Neural crest cell (in vitro differentiated cells): ENCODE measurements at places on chromosomes 4 and X. TPM values are rescaled to one million over a fixed set of nuclear protein-coding genes. Genes with fewer than 3 reads are reported as not detected.

CASP6 gene
- total RNA-seq: 25.4 and 28.0 TPM in 2 replicates

HSFX2 gene
- not detected in 2 replicates for total RNA-seq

ADH1A gene
- total RNA-seq: not detected in 2 replicates

TLR1 gene
- total RNA-seq: not detected in 2 replicates

FGB gene
- not detected in 2 replicates for total RNA-seq

ENAM gene
- not detected in 2 replicates for total RNA-seq

CABS1 gene
- total RNA-seq: not detected in 2 replicates

UGT2A1 gene
- not detected in 2 replicates for total RNA-seq

- no peak for DNase-seq
Measured at GRCh38 chr4:8555716-8556115, 24.5 kb upstream of the GPR78 start.

DNA sequence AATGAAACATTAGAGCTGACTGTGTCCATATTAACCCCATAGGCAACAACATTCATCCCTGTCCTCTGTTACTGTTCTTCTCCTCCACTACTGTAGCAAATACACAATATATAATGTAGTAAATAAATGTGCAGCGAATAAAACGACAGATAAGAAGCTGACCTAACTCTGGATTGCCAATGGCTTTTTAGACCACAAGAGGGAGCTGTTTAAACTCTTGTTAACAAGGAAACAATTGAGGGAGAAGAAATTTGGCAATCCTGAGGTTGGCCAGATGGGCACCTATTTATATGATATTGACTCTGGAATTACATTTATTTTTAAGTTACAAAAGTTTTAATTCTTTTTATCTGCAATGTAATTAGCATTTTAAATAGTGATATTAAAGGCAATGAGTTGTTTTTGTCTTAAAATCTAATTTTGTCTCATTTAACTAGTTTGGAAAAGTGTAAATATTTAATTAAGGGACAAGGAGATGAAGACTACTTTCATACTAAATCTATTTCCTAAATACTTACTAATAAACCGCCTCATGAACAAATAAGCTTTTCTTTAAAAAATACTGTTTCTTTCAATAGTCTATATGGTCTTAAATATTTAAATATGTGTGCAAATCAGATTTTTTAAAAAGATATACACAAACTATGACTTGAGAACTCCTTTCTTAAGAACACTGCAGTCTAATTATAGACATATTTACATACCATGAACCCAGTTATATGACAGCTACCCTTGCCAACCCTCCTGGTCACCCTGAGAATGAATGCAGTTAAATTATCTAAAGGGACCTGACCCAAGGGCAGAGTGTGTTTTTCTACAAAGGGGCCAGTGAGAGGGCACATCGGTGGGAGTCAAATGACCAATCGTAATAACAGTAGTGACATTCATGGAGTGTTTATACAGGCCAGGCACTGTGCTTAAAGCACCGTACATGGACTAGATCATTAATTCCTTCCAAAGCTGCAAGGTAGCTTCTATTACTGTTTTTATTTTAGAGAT is 52.9 kb upstream of the HPF1 start:
- peak; percentile 45 for DNase-seq

DNA sequence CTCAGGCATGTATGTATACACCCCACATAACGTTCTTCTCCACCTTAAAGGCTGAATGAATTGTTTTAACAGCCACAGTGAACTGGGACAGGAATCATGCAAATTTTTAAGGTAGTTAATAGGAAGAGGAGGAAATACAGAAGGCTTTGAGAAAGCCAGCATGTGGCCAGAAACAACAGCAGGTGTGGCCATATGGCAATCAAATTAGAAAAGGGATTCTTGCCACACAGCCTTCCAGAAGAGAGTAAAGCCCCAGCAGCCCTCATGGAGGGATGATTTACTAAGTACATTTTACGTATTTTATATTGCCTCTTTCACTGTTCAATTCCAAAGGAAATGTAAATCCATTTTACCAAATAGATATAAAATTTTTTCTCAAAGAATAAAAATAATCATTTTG is 792.2 kb downstream of the ADGRL3 start:
- no peak for DNase-seq

GRCh38 chr4:90128961-90129495 is 1.8 kb downstream of the CCSER1 start:
- DNase-seq: no peak

DNA sequence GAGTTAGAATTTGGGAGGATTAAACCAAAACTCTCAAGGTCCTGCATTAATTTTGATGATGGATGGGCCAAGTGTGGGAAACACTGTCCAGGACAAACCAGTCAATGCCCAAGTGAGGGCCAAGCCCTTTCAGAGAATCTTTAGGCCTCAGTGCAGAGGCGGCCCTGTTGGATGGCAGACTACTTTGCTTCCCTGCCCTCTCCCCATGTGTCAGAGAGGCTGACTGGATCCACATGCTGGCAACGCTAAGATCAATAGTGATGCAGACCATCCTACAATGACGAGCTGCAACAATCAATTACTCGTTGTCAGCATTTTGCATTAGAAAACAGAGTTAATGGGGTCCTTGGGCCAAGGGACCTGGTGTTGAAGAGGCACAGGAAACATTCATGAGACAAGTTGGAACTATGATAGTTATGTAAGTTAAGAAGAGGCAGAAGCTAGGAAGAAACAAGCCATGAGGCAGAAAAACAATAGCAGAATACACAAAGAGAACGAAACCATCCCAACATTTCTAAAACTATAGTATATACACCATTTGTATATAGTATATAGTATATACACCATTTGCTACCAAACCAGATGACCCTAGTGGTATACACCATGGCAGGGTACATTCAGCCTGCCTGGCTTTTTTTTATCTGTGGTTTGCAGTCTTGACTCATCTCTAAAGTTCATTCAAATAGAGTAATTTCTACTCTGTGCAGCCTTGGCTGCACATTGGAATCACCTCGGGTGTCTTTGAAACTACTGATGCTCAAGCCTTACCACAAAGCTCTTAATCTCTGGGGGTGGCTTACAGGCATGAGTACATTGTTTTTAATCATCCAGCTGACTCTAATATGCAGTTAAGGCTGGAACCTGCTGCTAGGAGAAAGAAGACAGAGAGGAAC is 147.7 kb upstream of the GYPA start:
- DNase-seq: no peak

DNA sequence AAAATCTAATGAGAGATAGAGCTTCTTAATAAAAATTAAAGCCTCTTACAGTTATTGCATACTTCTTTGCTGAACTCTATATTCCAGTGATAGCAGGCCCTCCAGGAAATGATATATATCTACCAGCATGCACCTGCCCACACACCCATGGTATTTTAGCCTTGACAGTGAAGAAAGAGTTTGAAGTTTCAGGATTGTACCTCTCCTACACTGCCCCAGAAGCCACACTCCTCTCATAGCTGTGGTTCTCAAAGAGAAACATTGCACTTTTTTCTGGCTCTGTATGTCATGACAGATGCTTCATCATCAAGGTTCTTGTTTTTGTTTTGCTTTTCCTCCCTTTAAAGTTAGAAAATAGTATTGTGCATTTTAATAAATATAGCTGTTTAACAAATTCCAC is 34.0 kb downstream of the INPP4B start:
- no peak for DNase-seq

GRCh38 chr4:1330761-1331590 is 16.0 kb upstream of the UVSSA start:
- DNase-seq: no peak

GRCh38 chr4:6625256-6625655 is 15.2 kb upstream of the MRFAP1 start:
- DNase-seq: no peak

- no peak for DNase-seq
Measured at GRCh38 chr4:59412739-59413138, 1787.4 kb upstream of the ADGRL3 start.

GRCh38 chrX:47877327-47877726 is 40.6 kb downstream of the ZNF81 start:
- no peak for DNase-seq

GRCh38 chrX:148535639-148536038 is 35.2 kb downstream of the AFF2 start:
- no peak for DNase-seq

DNA sequence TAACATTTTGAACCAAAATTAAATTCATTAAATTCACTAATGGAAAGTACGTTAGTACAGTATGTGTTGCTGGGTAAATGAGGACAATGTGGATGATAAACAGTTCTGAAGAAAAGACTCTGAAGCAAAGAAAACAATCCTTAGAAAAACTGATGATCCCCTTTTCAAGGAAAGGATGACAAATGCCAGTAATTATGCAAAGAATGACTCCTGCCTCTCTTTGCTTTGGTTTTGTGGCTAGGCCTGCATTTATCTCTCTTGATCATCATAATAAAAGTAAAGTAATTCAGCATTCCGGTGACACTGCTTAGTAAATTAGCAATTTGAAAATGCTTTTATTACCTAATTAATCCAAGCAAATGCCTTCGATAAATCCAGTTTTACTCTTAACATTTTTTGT is 652.2 kb upstream of the DIPK2B start:
- DNase-seq: no peak

- no peak for DNase-seq
Measured at GRCh38 chrX:37679230-37679629, 6.4 kb upstream of the XK start.

DNA sequence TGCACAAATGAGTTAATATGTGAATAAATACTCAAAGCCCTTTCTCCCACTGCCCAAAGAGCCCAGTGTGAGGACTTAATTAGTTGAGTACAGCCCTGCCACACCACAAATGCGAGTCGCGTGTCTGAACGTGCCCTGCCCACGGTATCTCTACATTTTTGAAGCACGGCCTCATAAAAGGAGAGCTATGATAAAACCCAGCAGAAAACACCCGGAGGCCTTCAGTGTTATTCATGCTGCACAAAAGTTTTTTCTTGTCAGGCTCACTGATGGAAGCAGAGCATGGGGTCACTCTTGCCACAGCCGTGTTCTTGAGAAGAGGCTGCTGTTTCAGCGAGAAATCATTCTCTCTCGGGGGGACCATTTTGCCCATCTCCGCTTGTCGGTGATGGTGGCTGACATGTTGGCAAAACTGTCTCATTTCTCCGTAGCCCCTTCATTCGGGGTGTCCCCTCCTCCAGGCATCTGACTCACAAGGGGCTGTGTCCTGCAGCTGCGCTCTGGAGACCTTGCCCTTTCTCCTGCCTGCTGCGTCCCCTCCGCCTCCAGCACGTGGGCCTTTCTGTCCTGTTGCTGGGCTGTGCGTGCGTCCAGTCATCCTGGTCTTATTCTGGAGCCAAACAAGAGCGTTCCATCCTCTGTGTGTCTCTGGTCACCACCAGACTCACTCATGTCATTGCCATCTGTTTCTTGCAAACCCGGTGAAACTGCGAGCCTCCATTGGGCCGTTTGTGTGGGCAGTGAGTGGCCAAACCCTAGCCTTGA is 88.8 kb downstream of the SORCS2 start:
- DNase-seq: no peak

DNA sequence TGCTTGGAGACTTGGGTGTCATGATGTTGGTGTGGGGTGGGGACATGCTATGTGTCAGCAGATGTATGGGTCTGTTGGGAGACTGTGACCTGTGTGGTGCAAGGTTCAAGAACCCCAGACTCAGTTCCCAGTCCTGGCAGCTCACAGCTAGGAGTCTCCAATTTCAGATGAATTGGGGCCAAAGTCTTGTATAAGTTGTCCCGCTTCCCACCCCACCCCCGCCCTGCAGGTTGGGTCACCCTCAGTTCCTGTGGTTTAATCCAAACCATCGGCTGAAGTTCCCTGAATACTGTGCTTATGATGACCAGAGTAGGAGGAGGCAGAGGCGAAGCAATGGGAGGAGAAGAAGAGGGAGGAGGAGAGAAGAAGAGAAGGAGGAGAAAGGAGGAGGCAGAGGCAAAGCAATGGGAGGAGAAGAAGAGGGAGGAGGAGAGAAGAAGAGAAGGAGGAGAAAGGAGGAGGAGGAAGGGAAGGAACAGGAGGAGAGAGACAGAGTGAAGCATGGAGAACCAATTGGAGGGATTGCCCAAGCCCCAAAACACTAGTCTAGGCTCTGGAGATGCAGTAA is 112.6 kb downstream of the EFNB1 start:
- DNase-seq: no peak

- DNase-seq: no peak
Measured at GRCh38 chr4:30208731-30209435, 511.3 kb upstream of the PCDH7 start.

DNA sequence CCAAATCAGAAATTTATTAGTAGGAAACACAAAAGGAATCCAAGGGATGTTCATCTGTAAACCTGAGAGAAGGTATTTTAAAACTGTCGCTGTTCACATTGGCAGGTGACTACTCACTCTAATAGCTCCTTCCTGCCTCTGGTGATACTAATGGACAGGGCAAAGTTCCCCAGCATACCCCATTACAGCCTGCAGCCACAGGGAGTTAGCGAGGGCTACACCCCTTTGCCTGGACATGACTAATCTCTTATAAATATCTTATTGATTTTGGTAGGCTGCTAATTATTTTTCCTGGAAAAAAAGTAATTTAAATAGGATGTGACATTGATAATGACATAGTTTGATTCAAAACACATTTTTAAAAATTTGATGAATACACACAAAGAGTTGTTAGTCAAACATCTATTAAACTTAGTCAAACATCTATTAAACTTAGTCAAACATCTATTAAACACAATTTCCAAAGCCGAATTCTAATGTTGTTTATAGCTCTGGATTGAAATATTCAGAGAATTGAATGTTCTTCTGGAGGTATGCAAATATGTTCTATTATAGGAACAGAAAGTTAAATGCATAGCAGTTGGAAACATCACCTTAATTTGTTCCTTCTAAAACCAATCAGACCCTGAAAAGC is 83.0 kb upstream of the CBR4 start:
- DNase-seq: no peak

DNA sequence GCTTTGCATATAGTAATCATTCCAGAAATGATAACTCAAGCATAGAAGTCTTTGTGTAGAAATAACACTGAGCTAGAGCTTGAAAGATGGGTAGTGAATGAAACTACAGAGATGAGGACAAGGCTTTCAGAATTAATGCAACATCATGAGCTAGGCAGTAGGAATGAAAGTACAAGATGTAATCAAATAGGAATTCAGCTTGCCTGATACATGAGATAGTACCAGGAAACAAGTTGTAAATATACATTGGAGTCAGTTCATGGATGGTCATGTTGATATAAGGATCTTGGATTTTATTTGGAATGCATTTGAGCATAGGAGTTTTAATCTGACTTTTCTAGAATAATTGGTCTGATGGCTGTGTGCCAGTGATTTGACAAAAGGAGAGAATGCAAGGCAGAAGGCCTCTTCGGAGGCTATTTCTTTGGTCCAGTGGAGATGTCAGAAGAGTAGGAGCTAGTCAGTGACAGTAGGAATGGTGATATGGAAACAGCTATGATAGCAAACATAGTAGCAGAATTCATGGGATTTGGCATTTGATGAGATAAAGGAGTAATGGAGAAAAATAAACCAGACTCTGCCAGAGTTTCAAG is 206.4 kb upstream of the PACRGL start:
- no peak for DNase-seq

GRCh38 chr4:15149839-15150592 is 147.7 kb downstream of the CPEB2 start:
- DNase-seq: peak; percentile 52
